ENCODE measurements at places on chromosomes 2 and 18.
A peak's percentile ranks its signal among the peaks of the same experiment; 100 is the strongest.

DNA sequence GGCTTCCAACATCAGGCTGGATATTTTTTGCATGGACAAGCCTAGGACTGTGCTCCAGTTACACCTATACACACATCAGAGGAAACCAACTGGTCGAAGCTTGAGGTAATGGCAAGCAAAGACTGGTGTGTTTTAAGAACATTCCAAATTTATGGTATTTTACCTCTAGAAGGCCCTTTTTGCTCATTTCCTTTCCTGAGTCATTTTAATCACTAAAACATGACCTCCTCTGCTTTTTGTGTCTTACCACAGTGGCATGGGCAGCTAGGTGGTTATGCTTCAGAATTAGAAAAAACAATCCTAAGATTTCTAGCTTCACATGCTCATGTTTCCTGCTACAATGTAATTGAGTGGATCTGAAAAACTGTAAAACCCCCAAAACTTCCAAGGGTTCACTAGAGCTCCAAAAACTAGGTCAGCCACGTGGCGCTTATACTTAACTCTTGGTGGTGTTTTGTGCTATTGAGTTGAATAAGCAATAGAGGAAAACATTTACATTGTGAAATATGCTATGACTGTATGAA, 30.6 kb upstream of the CHRNA1 start:
- DNase-seq: no peak

GRCh38 chr2:46781468-46782189, 134.0 kb downstream of the MCFD2 start:
- DNase-seq: no peak

DNA sequence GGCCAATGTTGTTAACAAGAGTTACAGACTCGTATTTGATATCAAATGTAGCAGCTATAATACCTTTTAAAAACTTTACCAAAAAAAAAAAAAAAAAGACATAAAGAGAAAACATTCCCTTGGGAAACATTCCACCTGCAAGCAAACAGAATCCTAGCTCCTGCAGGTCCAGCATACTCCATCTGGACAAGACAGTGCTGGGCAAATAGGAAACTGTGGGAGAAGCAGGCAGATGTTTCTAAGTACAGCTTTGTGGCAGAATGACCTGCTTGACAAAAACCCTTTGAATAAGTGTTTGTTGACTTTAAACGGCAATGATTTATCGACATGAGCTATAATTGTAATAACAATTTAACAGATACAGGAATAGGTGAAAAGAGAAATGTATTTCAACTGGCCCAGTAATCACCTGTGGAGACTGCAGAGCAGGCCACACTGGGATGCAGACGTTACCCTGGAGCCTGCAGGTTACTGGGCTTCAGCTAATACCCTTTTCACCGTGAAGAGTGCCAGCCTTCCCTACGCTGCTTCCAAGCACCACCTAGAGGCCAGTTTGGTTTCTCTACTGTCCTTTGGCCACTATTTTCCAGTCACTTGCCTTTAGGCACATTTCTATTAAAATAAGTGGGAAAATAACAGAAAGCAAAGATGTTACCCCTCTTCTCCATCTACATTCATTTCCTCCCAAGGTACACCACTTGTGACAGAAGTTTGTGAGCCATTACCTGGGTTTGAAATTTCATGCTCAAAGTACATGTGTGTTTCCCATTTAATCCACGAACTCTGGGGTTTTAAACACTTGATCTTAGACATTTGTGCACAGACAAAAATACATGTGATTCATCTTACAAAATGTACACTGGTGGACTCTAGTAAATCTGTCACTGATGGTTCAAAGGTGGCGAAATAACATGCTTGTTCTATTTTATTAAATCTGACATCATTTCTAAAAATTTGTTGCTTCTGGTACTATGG, 96.9 kb upstream of the ZNF397 start:
- DNase-seq: peak; percentile 26

- no peak for DNase-seq
Observed at GRCh38 chr2:157441072-157441454, 2.8 kb downstream of the CYTIP start.

- no peak for DNase-seq
Observed at GRCh38 chr2:200603972-200604371, 18.2 kb downstream of the AOX1 start.

DNA sequence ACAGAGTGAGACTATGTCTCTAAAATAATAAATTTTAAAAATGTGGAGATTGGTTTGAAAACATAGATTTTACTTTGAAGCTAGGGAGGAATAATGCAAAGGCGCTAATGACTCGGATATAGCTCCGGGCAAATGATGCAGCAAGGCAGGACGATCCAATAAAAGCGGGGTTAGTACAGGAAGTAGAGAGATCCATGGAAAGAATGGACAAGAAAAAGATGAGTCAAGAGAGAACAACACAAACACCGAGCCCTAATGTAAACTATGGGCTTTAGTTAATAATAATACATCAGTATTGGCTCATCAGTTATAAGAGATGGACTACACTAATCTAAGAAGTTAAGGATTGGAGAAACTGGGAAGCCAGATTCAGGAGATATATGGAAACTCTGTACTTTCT, 74.5 kb downstream of the QPCT start:
- DNase-seq: no peak

- DNase-seq: no peak
Observed at GRCh38 chr18:55731594-55732042, 143.6 kb upstream of the TCF4 start.

GRCh38 chr18:74724186-74724585, 126.5 kb downstream of the ZNF407 start:
- no peak for DNase-seq

GRCh38 chr2:217806482-217806765, 196.4 kb downstream of the TNS1 start:
- DNase-seq: no peak

GRCh38 chr18:1421502-1421901, 516.8 kb downstream of the ADCYAP1 start:
- DNase-seq: no peak

DNA sequence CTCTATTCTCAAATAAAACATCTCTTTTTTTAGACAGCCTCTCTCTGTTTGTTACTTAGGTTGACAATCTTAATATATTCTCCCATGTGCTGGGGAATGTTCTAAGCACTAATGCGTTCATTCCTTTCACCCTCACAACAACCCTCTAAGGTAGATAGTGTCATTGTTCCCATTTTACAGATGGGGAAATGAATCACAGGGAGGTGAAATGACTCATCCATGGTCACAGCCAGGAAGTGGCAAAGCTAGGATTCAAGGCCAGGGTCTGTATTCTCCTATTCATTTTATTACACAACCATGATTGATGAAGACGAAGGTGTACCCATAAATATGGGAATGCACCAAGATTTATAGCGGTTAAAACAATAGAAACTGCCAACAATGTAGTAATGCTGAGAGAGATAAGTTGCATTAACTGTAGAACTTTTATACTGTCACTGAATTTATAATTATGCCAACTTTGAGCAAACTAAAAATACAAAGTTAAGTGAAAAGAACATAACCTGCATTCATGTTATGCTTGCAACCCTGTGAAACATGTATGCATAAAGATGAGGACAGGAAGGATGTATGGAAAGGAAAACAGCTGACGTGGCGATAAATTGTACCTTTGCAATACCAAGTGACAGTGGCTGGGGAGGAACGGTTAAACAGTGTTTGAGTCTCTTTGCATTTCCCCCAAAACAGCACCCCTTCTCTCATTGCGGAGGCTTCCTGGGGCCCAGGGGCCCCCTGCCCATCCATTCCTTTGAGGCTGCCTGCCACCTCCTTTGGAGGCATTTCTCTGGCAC, 257.7 kb upstream of the AGAP1 start:
- no peak for DNase-seq

- no peak for DNase-seq
Observed at GRCh38 chr2:214465363-214466146, 54.7 kb downstream of the VWC2L start.

DNA sequence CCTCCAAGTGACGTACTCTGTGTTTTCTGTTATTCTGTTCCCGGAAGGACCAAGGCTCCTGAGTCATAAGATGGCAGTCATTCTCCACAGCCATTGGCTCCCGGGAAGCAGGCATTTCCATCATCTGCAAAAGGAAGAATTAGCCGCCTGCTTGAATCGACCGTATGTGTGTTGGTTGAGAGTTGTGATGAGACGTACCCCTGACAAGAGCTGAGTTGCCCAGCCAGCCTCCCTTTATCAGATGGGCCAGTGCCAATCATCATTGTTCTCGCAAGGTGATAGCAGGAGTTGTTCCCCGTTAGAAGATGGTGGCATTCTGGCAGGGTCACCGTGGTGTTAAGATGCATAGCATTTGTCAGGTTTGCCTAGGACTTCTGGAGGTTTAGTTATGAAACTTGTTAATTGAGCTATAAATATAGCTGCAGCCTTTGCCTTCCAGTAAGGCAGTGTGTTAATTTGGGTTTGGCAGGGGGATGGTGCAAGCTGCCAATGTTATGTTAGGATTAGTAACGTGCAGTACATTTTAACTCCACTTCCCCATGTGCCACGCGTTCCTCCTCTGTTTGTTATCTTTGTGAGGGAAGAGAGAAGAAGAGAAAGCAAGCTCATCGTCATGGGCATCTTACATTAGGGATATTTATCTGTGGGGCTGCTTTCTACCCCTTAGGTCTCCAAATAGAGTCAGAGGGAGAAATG, 652.7 kb upstream of the FANCL start:
- no peak for DNase-seq

GRCh38 chr2:43854671-43855070, 15.9 kb downstream of the ABCG8 start:
- DNase-seq: no peak

DNA sequence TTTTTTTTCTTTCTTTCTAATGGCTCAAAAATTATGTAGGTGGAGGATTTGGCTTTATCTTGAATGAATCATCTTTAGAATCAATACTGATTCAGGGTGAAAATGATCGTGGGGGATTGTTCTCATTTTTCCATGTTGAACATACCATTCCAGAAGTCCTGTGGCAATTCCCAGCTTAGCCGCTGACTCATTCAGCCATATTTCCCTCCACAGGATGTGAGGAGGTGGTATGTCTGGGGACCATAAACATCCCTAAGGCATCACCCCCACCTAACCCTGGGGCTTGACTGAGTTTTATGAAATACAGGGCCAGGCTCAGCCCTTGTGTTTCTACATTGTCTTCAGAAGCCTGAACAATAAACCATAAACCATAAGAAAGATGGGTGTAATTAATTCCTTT, 92.7 kb upstream of the FN1 start:
- DNase-seq: peak; percentile 90

DNA sequence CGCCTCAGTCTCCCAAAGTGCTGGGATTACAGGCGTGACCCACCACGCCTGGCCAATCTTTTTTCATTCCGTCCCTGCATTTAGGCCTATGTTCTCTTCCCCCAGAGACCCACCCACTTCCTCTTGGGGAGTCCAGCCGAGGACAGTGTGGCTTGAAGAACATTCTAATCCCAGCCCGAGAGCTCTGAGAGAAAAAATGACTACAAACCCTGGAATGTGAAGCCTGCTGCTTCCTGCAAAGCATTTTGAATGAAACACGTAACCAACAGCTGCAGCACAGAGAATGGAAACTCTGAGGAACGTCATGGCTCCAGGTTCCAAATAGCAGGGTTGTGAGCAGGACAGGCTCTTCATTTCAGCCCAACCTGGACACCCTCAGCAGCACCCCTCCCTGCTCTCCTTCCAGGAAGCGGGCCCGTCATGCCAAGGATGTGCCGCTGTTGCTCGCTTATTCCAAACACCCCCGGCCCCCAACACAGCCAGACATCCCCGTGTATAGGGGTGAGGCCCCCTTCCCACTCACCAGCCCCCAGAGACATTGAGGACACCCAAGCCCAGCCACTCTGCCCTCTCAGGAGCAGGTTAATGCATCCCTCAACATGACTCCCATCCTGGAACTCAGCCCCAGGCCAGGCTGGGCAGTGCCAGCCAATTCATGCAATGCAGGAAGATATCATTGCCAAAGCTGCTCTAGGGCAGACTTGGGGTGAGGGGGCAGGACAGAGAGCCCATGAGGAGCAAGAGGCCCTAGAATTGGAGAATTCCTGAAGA, 139.8 kb downstream of the ZFP36L2 start:
- peak; percentile 99 for DNase-seq

GRCh38 chr2:172993139-172993538, 82.5 kb upstream of the MAP3K20 start:
- DNase-seq: no peak

DNA sequence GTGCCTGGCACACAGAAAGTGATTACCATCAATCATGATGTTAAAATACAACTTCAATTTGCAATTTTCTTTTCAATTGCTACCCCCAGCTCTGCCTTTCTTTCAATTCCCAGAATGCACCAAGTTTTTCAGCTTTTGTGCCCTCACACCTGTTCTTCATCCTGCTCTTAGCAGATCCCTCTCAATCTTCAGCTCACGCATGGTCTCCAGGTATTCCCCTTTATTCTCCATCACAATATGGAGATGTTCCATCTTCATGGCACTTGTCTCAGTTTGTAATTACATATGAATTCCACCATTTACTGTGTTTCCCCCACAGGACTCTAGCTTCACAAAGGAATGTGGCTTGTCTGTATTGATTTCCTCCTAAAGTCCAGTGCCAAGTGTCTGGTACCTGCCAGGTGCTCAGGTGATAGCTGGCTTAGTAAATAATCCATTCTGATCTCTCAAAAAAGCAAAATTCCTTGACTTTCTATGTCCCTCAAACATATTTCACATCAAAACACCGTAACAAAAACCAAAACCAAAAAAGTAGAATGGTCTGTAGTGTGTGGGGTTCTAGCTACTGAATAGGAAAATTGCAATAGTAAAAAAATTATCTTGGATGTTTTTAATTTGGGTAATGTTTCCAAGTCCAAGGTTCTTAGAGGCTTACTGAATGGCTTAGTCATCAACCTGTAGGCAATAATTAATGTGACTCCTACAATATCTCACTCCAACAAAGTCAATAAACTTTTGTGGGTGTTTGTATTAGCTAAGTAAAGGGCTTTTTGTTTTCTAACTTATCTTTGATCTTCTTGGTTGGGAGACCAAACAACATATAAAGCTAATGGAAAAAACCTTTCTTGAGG, 2.9 kb upstream of the INSIG2 start:
- DNase-seq: no peak

- no peak for DNase-seq
Observed at GRCh38 chr2:157447031-157447430, 3.1 kb upstream of the CYTIP start.

GRCh38 chr2:223041527-223042109, 10.4 kb upstream of the KCNE4 start:
- DNase-seq: peak; percentile 83

DNA sequence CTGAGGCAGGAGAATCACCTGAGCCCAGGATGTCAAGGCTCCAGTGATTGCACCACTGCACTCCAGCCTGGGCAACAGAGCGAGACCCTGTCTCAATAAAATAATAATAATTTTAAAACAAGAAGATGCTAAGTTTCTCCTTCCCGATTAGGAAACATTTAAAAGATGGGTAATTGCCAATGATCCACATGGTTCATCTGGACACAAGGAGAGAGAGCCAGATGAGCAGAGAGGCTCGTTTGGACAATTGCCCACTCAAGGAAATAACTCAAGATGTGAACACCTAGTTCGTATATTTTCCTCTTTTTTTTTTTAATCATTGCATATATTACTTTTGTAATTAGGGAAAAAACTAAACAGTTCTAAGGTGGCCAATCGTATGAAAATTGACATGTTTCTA, 3.6 kb upstream of the ACTG2 start:
- DNase-seq: no peak

- no peak for DNase-seq
Observed at GRCh38 chr2:235008584-235009044, 56.8 kb downstream of the SH3BP4 start.

Data from HFF-Myc (cell line).